Right ventricle myocardium inferior (tissue), 1 donor: ENCODE measurements at places on chromosomes 4 and X.

- DNase-seq = no peak
These were observed 18.7 kb upstream of the TMEM192 start for GRCh38 chr4:165131247-165131832.

GRCh38 chr4:38678078-38678477, 14.1 kb downstream of the KLF3 start:
- no peak for DNase-seq

DNA sequence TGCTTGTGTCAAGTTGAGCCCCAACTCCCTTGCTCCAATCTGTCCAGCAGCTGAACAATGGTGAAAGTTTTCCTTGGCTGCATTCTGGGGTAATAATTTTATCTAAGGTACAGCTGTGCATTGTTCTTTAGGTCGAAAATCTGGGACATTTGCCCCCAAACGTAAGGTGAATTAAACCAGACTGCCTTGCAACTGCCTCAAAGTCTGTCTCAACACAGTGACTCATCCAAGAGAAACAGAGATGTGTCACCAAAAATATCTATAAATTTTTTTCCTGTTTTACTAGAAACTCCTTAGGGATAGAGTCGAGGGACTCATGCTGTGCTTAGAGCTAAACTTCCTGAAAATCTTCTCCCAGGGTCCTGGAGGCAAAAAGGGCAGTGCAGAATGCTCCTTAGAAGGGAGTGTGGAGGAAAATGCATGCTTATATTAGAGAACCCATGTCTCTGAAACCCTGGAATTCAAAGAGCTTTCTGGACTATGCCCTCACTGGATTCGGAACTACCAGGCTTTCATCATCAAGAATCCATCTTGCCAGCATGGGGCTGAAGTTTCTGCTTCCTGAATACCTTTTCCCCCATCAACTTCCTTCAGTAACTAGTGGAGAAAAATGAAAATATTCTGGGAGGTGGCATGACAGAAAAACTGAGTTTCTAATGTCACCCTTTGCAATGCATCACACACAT, 115.7 kb downstream of the PALLD start:
- DNase-seq = no peak

DNA sequence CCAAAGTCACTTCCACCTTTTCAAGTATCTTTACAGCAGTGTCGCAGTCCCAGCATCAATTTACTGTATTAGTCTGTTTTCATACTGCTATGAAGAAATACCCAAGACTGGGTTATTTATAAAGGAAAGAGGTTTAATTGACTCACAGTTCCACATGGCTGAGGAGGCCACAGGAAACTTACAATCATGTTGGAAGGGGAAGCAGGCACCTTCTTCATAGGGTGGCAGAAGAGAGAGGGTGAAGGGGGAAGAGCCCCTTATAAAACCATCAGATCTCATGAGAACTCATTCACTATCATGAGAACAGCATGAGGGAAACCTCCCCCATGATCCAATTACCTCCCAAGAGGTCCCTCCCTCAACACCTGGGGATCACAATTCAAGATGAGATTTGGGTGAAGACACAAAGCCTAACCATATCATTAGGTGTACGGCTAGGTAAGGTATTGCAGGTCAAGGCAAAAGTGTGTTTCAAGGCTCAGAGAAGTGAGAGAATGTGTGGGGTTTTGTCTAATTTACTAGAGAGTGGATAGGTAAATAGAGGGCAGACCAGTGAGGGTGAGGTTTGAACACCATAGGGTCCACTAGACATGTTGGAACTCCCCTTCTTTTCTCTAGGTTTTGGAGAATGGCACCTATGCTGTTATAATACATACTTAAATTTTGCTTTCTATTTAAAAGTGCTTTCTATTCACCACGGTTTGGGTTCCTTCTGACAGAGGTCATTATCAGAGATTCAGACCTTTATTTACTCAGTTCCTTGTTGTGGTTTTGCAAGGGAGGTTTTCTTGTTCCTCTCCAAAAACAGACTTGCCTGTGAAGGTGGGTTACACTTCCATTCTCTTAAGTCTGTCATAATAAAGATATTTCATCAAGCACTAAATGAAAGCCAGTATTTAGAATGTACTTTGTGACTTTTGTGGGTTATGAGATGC, 186.6 kb downstream of the CPEB2 start:
- no peak for DNase-seq

DNA sequence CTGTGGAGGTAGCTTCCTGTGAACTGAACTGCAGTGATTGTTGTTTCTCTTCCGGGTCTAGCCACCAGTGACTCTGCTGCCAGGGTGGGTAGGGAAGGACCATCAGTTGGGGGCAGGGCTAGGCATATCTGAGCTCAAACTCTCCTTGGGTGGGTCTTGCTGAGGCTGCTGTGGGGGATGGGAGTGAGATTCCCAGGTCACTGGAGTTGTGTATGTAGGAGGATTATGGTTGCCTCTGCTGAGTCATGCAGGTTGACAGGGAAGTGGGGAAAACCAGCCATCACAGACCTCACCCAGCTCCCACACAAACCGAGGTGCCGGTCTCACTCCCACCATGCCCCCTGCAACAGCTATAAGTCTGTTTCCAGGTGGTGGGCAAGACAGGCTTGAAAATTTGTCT, 1937.8 kb downstream of the PCDH7 start:
- no peak for DNase-seq

- DNase-seq = no peak
These were observed 81.8 kb upstream of the TEX13A start for GRCh38 chrX:105302246-105302645.

DNA sequence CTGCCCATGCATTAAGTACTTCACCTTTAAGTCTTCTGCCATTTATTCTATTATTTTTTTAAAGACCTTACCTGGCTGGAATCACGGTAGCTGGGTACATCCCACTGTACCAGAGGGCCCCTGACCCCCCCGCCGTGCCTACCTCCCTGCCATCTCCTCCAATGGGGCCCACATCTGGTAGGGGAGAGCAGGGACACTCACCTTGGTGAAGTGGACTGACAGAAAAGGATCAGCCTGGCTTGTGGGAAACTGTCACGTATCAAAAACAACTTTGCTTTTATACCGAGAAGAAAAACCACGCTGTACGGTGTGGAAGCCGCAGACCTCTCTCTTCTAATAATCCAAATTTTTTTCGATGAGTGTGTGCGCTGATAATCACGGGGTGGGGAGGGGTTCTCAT, at the start of gene FOXP3:
Gene FOXP3, minus strand, starts transcription at position 251 of the 400 bp plus-strand sequence. CDS start 6,205 bp downstream, outside the sequence.
- DNase-seq = no peak
